A549 treated with CORT108297 at 1 μM for 4 hours (cell line): ENCODE measurements at places on chromosomes 3 and 15. TPM values are rescaled to one million over a fixed set of nuclear protein-coding genes. Genes with fewer than 3 reads are reported as not detected.

Gene CPB1
- not detected in 5 replicates for total RNA-seq

Gene CYP1A1
- total RNA-seq = 1.3 to 2.5 TPM (median 2.0 TPM) in 5 replicates

Gene HCN4
- total RNA-seq = 0.22 to 0.35 TPM (median 0.32 TPM) in 5 replicates

Gene RAB6B
- total RNA-seq = 0.96 to 2.7 TPM (median 2.0 TPM) in 5 replicates

Gene PLSCR2
- total RNA-seq = not detected in 5 replicates

Gene GOLGA6L9
- total RNA-seq = 2.0 to 3.2 TPM (median 2.5 TPM) in 5 replicates

Gene CPLX3
- total RNA-seq = 0.05 to 0.06 TPM in 2 of 5 replicates, not detected in the others

Gene CHL1
- not detected in 5 replicates for total RNA-seq

Gene ABI3BP
- total RNA-seq = 0.90 to 2.0 TPM (median 1.3 TPM) in 5 replicates
